ENCODE measurements at places on chromosomes 12 and 14. TPM values are rescaled to one million over a fixed set of nuclear protein-coding genes. Genes with fewer than 3 reads are reported as not detected.
A peak's percentile ranks its signal among the peaks of the same experiment; 100 is the strongest.

DNA sequence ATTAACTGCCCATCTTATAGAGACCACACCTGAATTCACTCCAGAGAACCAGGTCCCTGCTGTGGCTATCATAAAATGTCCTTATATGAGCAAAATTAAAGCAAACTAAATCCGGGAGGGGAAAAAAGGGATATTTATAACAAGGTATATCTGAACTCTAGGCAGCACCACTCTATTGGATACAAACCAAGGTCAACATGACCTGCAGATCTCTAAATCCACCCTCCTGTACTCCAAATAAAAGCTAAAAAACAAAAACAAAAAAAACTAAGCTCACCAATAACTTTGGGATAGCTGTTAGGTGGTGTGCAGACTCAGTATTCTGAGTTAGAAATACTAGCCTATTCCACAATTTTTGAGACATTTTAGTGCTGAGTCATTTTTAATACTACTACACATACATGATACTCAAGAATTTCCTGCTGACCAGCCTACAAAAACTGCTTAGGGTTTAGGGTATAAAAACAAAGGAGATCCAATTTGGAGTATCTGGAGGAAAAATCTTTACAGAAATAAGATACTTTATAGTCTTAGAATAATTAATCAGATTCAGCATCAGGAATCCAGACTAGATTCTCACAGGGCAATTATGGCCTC is 46.6 kb upstream of the LTBP2 start:
- no peak for DNase-seq

DNA sequence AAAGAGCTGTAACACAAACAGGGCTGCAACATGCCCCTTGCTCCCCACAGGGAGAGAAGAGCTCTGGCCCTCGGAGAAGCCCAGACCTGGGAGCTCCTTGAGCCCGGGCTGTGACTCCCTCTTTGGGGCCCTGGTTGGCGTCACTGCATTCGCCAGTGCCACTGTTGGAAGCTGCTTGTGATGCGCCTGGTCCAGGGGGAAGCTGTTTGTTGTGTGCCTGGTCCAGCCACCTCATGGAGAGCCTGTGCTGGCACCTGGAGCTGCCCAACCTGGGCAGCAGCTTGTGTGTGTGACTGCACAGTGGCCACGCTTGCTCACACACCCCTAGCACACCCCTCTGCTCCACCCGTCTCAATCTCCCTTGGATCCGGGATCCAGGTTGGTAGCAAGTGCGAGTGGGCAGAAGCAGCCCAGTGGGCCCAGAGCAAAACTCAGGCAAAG is 49.5 kb downstream of the A2M start:
- DNase-seq, result no peak

- DNase-seq, result no peak
Measured at GRCh38 chr14:96756745-96757144, 40.4 kb upstream of the VRK1 start.

DNA sequence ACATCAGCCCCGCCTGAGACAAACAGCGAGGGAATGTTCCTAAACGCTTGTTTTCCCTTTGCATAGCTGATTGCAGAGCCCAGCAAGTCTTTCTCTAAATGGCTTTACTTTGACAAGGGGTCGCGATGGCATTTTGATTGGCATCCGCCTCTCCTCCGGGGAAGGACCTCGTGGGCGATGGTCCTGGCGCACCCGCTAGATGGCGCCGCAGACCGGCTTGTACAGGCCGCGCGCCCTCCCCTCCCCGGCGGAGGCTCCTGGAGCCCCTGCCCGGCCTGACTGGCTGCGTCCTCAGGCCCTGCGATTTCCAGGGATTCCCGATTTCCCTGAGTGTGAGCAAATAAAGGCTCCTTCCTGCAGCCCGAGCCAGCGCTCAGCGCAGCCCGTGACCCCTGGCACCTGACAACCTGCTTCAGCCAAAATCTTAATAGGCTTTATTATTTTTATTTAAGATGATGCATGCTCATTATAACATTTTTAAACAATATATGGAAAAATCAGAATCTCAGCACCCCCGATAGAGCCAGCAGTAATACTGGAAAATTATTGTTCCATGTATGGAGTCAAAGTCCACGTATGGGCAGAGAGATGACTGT is 468.3 kb downstream of the AACS start:
- peak; percentile 16 for DNase-seq

POTEG gene
- 0.10 TPM for polyA plus RNA-seq

KRT74 gene
- not detected for polyA plus RNA-seq
